ENCODE measurements at places on chromosomes 3 and 15.

DNA sequence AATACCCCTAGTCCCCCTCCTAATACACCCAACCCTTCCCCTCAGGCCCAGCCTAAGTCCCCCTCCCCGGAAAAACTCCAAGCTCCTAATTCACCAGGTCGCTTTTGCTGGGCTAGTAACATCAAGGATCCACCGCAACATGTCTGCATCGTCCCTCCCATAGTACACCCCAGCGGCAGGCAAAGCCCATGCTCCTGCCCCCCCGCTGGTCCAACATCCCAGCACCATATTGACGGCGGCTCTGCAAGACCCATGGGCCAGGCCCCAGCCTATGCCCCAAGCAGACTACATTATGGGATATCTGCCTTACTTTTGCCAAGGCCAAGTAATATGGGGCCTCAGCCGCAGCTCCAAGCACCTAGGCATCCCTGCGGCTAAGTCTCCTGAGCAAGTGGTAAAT lies 33.5 kb downstream of the ZNF589 start:
- DNase-seq = no peak

- DNase-seq = no peak
Measured at GRCh38 chr3:135078283-135078682, 283.2 kb downstream of the EPHB1 start.

GRCh38 chr15:37077623-37078351 lies 22.6 kb downstream of the MEIS2 start:
- DNase-seq = no peak

GRCh38 chr15:88375234-88375927 lies 91.8 kb downstream of the MRPL46 start:
- DNase-seq = peak; percentile 72

DNA sequence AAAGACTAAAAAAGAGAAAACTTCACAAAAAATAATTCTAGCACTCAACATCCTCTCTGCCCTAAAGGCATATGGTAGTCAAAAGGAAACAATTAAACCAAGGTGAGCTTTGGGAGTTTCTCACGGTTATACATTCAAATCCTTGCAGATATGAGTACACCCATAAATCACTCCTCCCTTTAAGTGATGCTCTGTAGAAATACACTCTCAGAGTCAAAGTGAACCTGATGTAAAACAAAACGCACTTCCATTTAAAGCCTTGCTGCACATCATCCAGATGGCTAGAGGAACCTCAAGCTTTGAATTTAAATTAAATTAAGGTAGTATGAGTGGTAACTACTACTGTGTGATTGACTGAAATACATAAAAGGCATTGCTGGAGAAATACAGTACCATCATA lies 36.0 kb upstream of the AADAC start:
- no peak for DNase-seq

DNA sequence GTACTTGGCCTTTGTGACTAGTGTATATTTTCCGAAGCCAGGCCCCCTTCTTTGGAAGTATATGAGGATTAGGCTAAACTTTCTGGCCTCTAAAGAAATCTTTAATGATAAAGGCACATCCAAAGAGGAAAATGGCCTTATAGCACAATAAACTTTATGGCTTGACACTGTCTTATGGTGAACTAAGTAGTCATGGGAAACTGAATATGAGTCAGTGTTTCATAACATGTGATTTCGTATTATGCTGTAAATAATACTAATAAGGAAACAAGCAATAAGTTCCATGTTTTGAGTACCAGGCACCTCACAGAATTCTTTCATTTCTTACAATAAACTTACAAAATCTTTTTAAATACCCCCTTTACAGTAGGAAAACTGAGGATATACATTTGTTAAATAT lies 8.2 kb downstream of the ZPLD1 start:
- DNase-seq = no peak

- DNase-seq = no peak
Measured at GRCh38 chr15:64810497-64811326, 14.7 kb downstream of the PIF1 start.

GRCh38 chr3:23501201-23501802 lies 298.2 kb downstream of the UBE2E2 start:
- no peak for DNase-seq

DNA sequence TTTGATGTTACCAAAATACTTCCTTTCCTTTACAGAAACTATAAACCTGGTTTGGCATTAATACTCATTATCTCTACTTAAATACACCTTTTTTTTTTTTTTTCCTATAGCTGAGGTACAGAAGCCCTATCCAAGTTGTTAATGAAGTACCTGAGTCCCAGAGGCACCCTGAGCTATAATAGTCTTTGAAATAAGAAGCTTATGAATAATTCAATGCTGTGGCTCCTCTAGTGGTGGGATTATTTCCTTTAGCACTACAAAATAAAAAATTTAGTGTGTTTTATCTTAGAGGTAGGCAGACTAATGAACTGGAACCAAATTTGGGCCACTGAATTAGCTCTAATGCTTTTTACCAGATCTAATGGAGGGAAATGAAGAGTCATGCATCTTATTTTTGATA lies 611.9 kb downstream of the EDEM1 start:
- no peak for DNase-seq

- DNase-seq = peak; percentile 98
Measured at GRCh38 chr3:129602730-129603560, 3.5 kb downstream of the PLXND1 start.

DNA sequence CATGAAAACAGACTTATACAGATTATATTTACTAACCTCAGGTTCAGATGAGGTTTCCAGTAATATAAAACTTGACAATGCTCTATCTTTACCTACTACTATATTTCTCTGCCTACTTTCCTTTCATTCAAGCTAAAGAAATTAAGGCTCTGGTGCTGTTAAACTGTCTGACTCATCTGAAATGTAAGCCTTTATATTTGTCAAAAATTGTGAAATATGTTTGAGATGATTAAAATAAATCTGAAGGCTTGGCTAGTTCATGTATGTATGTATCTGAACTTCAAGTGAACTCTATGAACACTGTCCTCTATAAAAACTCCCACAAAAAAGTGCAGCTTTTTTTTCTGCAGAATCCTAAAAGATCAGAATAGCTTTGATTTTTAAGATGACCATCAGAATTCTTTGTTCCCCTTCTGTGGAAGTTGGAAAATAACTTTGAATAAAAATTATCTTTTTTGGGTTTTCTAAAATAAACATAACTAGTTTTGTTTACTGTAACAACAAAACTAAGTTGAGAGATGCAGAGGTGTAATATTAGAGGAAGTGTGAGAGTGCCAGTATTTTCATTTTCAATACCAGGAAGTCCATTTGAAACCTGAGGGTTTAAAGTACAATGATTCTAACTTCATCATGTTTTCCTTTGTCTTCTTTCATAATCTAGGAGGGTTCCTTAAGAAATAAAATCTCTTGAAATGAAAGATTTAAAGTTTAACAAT lies 42.2 kb downstream of the ILDR1 start:
- DNase-seq = no peak

DNA sequence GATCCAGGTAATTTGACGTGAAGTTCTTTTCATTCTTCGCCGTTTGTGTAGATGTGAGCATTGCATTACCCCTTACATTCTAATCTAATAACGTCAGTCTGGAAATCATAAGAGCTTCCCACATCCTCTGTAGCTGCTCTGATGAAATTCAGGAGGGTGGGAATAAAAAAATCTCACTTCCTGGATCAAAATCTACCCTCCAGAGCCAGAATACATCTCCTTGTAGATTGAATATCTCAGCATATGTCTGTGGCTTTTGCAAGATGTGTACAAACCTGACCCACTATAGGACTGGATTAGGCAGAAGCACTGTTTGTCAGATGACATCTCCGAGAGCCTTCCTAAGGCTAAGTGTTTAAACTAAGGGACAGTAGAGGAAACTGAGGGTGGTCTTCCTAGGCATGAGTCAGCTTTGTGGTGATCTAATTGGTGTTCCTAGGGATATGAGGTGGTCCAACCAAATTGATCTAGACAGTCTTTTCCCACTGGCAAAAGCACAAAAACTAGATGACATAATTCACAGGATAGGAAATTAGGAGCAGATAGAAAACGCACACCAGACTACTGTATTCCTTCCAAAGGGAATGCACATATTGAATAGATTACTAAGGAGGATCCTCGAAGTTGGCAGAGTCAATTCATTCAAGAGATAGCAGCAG lies 216.3 kb upstream of the LRTM1 start:
- peak; percentile 58 for DNase-seq

GRCh38 chr3:117728226-117728625 lies 1018.6 kb downstream of the TUSC7 start:
- no peak for DNase-seq

- DNase-seq = peak; percentile 4
Measured at GRCh38 chr15:48143856-48144255, 23.1 kb downstream of the SLC24A5 start.

GRCh38 chr3:134623615-134624245 lies 27.1 kb downstream of the KY start:
- DNase-seq = no peak

Data from hepatic stellate cell (primary cell).